ENCODE measurements at places on chromosomes 5 and 9. TPM values are rescaled to one million over a fixed set of nuclear protein-coding genes. Genes with fewer than 3 reads are reported as not detected.

The FAT2 gene
- total RNA-seq: 0.06 TPM

The EQTN gene
- total RNA-seq: not detected

The C9orf153 gene
- 0.65 TPM for total RNA-seq

The LECT2 gene
- total RNA-seq: not detected

The ZNF883 gene
- total RNA-seq: 0.81 TPM

The DNAJC25 gene
- 14.3 TPM for total RNA-seq

The SUSD1 gene
- 23.5 TPM for total RNA-seq

The VAV2 gene
- total RNA-seq: 50.0 TPM

The OBP2B gene
- total RNA-seq: not detected

The GAPVD1 gene
- 53.4 TPM for total RNA-seq

GRCh38 chr5:157446412-157446935 lies 13.5 kb upstream of the NIPAL4 start:
- H3K4me3 ChIP-seq: no peak overlapping the region
- DNase-seq: no peak
- no peaks in the 10 kb centered on the region for H3K4me1 ChIP-seq
- H3K36me3 ChIP-seq: no peaks in the 10 kb centered on the region

DNA sequence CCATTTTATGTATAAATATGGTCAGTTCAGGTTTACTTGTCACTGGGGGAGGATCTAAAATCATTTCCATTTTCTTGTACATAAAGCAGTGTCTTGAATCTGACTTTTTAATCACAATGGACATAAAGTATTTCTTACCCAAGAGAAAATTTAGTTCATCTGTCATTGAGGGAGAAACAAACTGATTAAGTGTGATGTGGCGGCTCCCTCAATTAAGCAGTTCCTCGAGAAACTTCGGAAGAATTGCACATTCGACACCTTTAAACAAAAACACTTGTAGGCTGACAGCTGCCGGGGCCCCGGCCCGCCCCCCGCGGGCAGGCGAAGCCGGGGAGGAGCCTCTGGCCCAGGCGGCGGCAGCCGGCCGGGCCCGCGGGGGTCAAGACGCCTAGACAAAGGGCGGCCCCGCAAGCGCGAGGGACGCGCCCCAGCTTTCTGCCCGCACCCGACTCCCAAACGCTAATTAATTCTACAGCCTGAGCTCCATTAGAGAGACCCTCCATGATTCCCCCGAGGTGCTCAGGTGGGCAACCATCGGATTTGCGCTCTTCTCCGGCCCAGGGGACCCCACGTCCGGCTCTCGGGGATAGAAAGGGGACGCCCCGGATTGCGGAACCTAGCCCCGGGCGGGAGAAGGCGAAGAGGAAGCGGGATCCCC lies 750 bp downstream of the TRIM36 start:
- peak overlapping the region; percentile 76 for H3K27ac ChIP-seq
- peaks cover 15% of the 10 kb centered on the region for H3K4me1 ChIP-seq
- H3K27me3 ChIP-seq: peaks cover 6% of the 10 kb centered on the region
- H3K4me3 ChIP-seq: peak overlapping the region; percentile 88
- DNase-seq: no peak

DNA sequence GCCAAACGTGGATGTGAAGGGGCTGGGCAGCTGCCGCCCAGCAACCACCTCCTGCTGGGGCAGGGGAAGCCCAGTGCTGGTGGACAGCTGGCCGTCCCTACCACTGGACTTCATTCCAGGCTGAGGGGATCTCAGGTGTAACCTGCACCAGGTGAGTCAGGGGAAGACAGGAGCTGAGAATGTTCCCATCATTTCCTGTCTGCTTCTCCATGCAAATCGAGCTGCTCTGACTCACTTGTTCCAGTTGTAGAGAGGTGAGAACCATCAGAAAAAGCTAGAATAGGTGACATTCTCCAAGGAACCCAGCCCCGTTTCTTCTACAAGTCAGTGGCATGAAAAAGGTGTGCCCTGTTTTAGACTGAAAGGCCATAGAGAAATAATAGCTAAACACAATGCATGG lies 21.8 kb upstream of the BARX1 start:
- no peak for DNase-seq
- no peak overlapping the region for H3K4me3 ChIP-seq
- no peaks in the 10 kb centered on the region for H3K27me3 ChIP-seq
- H3K4me1 ChIP-seq: no peaks in the 10 kb centered on the region

- H3K4me1 ChIP-seq: no peaks in the 10 kb centered on the region
- H3K27ac ChIP-seq: no peak overlapping the region
- H3K4me3 ChIP-seq: no peak overlapping the region
Observed at GRCh38 chr5:80275347-80275746, 19.5 kb upstream of the SERINC5 start.

- H3K27me3 ChIP-seq: no peaks in the 10 kb centered on the region
- no peaks in the 10 kb centered on the region for H3K4me1 ChIP-seq
- DNase-seq: no peak
- H3K4me3 ChIP-seq: no peak overlapping the region
- H3K27ac ChIP-seq: no peak overlapping the region
- H3K36me3 ChIP-seq: no peaks in the 10 kb centered on the region
Observed at GRCh38 chr5:45277860-45278259, 418.3 kb downstream of the HCN1 start.

- H3K4me3 ChIP-seq: no peak overlapping the region
- no peak overlapping the region for H3K27ac ChIP-seq
- H3K4me1 ChIP-seq: no peaks in the 10 kb centered on the region
- DNase-seq: no peak
- H3K27me3 ChIP-seq: peaks cover 9% of the 10 kb centered on the region
Observed at GRCh38 chr5:135085936-135086725, 52.1 kb upstream of the PITX1 start.

GRCh38 chr5:1312206-1312605 lies 17.3 kb upstream of the TERT start:
- H3K36me3 ChIP-seq: no peaks in the 10 kb centered on the region
- H3K4me3 ChIP-seq: no peak overlapping the region
- H3K4me1 ChIP-seq: no peaks in the 10 kb centered on the region
- no peak overlapping the region for H3K27ac ChIP-seq

GRCh38 chr5:113204525-113205161 lies 228.0 kb downstream of the DCP2 start:
- H3K27ac ChIP-seq: no peak overlapping the region
- no peak overlapping the region for H3K4me3 ChIP-seq
- H3K4me1 ChIP-seq: peaks cover 13% of the 10 kb centered on the region
- H3K36me3 ChIP-seq: no peaks in the 10 kb centered on the region
- peak; percentile 51 for DNase-seq
- no peaks in the 10 kb centered on the region for H3K27me3 ChIP-seq

- H3K27me3 ChIP-seq: peaks cover 28% of the 10 kb centered on the region
- H3K27ac ChIP-seq: no peak overlapping the region
- H3K36me3 ChIP-seq: no peaks in the 10 kb centered on the region
Observed at GRCh38 chr5:155728857-155729683, 597.9 kb upstream of the SGCD start.

DNA sequence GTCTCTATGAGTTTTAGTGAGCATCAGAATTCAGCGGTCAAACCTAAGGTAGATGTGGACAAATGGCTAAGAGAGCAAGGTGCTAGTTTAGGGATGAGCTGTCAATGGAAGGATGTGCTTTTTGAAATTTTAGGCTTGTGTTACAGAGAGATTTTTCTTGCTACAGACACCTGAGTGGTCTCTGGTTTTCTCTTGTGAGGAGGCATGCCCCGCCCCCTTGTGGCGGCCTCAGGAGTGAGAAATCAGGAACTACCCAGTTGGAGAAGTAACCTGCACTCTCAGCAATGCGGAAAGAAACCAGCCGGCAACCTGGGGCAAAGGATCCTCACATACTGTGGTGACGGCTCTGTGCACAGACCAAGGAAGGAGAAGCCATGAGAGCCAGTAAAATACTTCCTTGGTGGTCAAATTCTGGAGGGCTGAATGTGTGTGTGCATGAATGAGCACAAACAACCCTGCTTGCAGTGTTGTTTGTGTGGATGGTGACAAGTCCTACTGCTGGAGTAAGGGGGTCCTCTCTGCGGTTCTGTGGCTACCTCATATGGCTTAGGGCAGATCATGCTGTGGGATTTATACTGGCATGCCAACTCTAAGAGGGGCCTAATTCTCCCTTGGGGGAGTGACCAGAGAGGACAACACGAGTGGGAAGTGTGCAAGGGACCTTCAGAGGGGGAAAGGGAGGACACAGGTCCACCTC lies 16.7 kb upstream of the HSD17B4 start:
- H3K4me1 ChIP-seq: no peaks in the 10 kb centered on the region
- DNase-seq: peak; percentile 41
- H3K4me3 ChIP-seq: no peak overlapping the region
- no peaks in the 10 kb centered on the region for H3K36me3 ChIP-seq

DNA sequence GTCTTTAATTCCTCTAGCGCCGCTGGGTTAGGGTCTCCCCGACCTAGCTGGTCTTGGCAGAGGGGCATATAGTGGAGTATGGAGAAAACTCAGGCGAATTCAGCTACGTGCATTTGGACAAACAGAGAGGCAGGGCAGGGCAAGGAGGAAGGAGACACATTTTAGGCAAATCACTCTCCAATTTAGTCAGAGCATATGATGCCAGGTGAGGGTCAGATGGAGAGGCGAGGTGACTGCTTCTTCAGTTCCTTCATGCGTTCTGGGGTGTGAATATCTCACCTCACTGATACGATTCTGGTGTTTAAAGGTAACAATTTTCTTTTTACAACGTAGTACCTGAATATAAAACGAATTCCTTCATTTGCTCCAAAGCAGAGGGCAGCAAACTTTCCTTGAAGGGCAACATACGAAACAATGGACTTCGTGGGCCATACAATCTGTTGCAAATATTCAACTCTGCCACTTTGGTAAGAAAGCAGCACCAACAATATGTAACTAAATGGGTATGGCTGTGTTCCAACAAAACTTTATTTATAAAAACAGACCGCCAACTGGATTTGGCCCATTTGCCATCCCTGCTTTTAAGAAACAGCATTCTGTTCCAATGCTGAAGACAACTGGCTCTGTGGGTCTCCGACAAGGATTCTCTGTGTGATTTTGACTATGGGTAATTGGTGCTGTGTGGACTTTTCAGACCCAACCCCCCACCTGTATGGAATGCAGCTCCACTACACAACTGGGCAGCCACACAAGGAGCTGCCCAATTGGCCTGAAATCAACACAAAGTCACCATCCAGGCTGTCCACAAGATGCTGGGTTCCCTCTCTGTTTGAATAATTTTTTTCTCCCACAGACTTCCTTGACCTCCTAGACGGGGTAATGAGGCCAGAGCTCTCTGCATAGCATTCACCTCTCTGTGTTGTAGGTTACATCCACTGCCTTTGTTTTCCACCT lies 53.8 kb downstream of the RAPGEF1 start:
- DNase-seq: peak; percentile 11
- H3K4me1 ChIP-seq: peaks cover 11% of the 10 kb centered on the region
- H3K36me3 ChIP-seq: no peaks in the 10 kb centered on the region
- H3K27ac ChIP-seq: no peak overlapping the region
- no peaks in the 10 kb centered on the region for H3K27me3 ChIP-seq

DNA sequence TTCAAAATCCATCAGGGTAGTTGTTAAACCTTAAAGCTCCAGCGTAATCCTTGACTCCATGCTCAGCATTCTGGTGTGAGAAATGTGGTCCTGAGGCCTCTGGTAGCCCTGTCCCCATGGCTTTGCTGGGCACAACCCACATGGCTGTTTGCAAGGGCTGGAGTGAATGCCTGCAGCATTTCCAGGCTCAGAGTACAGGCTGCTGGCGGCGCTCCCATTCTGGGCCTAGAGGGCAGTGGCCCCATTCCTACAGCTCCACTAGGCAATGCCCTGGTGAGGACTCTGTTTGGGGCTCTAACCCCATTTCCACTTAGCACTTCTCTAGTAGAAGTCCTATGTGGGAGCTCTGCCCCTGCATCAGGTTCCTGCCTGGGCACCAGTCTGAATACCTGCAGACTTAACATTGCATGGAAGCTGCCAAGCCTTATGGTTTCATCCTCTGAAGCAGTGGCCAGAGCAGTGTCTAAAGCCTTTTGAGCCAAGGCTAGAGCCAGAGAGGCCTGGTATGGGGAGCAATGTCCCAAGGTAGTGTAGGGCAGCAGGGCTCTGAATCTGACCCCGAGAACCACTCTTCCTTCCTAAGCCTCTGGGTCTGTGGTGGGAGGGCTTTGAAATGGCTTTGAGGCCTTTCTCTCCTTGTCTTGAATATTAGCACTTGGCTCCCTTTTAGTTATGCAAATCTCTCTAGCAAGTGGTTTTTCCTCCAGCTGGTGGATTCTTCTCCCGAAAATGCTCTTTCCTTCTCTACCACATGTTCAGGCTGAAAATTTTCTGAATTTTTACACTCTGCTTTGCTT lies 5.8 kb upstream of the ALDH1A1 start:
- H3K4me3 ChIP-seq: no peak overlapping the region
- H3K27me3 ChIP-seq: no peaks in the 10 kb centered on the region
- no peaks in the 10 kb centered on the region for H3K36me3 ChIP-seq
- no peak for DNase-seq
- no peaks in the 10 kb centered on the region for H3K4me1 ChIP-seq

GRCh38 chr5:91910247-91910646 lies 527.1 kb upstream of the ARRDC3 start:
- no peaks in the 10 kb centered on the region for H3K36me3 ChIP-seq
- H3K27me3 ChIP-seq: no peaks in the 10 kb centered on the region
- no peak overlapping the region for H3K4me3 ChIP-seq
- H3K4me1 ChIP-seq: no peaks in the 10 kb centered on the region
- DNase-seq: no peak

DNA sequence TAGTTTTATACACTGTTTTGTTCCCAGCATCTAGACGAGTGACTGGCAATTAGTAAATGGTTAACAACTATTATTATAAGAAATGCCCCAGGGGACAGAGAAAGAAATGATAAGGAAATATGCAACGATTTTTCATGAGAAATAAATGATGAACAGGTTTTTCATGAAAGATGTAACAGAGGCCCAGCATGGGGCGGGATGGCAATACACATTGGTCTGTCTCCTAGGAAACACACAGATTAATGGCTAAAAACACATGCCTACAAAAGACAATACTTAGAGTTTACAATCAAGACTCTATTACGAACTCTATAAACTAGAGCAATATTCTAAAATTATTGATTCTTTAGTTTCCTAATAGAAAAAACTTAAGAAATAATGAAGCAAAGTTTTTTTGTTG lies 441.5 kb upstream of the CDH9 start:
- H3K4me3 ChIP-seq: no peak overlapping the region
- H3K27ac ChIP-seq: no peak overlapping the region
- H3K36me3 ChIP-seq: no peaks in the 10 kb centered on the region

Measured in adrenal gland (tissue), 19 donors.